Kasumi-1 (cell line): ENCODE measurements at places on chromosomes 3 and 15.

- no peak for DNase-seq
Observed at GRCh38 chr3:177606891-177607290, 409.6 kb upstream of the TBL1XR1 start.

- no peak for DNase-seq
Observed at GRCh38 chr3:143586576-143586975, 261.7 kb downstream of the SLC9A9 start.

DNA sequence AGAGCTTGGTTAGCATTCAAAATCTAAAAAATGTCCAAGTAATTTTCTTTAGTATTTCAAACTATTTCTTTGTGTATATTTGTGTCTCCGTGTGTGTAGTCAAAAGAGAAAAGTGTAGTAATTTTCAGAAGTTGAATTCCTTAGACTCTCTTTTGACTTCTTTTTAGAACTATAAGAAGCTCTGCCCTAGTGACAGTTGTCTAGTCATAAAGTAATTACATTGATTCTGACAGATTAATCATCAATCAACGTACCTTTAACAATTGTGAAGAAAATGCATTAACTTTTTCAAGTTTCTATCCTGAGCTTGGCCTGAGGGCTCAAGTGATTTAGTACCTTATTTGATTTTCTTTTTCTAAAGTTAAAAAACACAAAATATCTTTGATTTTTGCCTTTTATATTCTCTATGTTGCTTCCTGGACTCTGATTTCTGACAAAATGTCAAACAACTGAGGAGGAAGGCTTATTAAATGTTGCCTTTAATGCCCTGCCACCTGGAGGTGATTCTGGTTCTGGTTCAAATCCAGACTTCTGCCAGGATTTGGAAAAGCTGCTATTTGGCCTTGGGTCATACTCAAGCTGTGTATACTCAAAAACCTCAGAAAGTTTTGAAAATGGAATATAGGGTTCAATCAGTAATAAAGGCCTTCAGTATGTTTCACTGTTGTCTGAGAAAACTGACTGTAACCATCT, 653.6 kb downstream of the NSUN3 start:
- no peak for DNase-seq

DNA sequence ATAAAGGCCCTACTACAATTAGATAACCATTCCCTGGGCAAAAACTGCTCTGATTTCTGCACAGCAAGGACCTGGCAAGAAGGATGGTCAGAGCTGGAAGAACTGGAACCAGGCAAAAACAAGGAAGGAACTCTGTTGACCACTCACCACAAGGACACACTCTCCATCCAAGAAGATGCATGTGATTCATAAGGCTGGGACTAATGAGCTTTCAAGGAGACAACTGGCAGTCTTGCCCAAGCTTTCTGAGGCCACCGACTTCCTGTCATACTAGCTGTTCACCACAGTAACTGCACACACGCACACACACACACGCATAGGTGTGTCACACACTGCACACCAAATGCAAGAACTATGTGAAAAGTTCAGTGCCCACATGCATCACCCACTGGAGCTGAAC, 256.6 kb downstream of the OCA2 start:
- DNase-seq: no peak

- DNase-seq: no peak
Observed at GRCh38 chr3:32452009-32452408, 50.6 kb downstream of the CMTM6 start.

GRCh38 chr3:62592408-62592807, 219.1 kb upstream of the FEZF2 start:
- no peak for DNase-seq

DNA sequence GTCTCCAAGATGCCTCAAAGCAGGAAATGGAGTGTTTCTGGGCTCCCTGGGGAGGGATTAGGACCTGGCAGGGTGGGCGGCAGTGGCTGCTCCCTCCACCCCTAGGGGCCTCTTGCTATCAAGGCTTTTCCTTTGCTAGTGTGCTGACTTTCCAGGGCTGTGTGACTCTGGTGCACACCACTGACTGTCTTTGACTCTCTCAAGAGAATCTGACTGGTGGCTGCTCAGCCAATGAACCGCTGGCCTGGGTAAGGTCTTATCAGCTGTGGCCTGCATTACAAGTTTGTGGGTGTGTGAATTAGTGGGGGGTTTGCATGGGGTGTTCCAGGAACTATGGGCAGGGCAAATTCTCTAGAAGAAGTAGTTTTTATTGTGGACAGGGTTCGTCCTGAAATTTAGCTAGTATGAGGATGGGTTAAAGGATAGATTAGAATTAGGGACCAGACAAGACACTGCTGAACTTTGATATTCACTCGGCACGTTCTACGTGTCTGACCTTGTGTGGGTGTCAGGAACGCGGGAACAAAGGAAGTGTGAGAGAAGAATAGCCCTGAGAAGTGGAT, 29.5 kb downstream of the SIAH2 start:
- no peak for DNase-seq

- DNase-seq: no peak
Observed at GRCh38 chr15:74443100-74443909, 9.5 kb upstream of the SEMA7A start.

GRCh38 chr15:93018574-93018973, 70.4 kb downstream of the RGMA start:
- no peak for DNase-seq

GRCh38 chr3:141346007-141346406, 22.3 kb upstream of the ZBTB38 start:
- DNase-seq: no peak

- peak; percentile 82 for DNase-seq
Observed at GRCh38 chr15:45402162-45402954, 24.0 kb upstream of the GATM start.

DNA sequence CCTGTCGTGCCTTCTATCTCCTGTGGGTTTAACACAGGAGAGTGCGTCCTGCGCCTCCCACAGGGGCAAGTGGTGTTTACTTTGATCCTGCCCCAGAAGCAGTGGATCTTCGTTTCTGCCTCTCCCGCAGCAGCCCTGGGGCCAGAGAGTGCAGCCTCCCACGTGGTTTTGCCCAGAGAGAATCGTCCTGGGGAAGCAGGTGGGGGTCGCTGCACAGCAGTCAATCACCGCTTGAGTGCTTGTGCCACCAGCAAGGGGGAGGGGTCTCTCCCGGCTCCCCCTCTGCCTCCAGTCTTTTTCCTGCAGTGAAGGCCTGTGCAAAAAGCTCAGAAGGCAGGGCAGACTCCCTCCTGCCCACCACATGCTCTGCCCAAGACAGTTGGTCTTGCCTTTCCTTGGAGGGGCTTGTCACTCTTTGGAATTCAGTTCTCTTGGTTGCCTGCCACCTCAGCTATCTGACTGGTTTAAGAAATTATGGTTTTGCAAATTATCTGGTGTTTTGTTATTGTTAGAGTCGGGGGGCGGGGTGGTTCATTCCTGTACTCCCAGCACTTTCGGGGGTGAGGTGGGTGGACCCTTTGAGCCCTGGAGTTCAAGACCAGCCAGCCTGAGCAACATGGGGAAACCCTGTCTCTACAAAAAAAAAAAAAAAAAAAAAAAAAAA, 26.9 kb downstream of the STOML1 start:
- no peak for DNase-seq

DNA sequence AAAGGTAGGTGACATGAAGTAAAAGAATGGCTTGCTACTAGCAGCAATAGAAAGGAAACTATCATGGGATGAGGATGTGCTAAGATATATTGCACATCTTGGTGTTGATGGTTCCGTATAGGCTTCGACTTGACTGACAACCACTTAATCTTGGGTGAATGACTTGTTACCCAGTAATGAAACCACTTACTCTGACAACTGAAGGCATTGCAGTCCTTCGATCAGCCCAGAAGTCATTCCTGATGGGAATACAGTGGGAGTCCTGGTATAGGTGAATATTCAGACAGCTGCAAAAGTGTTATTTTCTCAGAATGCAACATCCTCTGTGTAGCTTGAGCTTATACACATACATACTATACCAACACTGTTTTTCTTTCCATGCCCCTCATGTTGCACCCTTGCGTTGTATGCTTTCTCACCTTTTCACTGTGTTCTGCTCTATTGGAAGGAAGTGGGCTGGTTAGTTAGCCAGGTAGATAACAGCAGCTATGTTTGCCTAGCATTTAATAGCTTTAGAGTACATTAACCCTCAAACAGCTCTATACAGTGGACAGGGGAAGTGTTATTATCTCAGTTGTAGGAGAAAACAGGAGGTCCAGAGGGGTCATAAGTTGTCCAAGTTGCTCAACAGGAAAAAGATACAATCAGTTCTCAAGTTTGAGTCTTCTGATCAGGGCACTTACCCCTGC, 376.5 kb downstream of the MFSD1 start:
- DNase-seq: no peak

- DNase-seq: no peak
Observed at GRCh38 chr3:162719684-162720341, 1223.2 kb downstream of the OTOL1 start.

GRCh38 chr3:18512007-18512406, 86.9 kb upstream of the SATB1 start:
- DNase-seq: peak; percentile 87

- no peak for DNase-seq
Observed at GRCh38 chr3:113753376-113753985, 6.6 kb downstream of the ATP6V1A start.

GRCh38 chr3:191555037-191555436, 94.1 kb downstream of the PYDC2 start:
- no peak for DNase-seq

- no peak for DNase-seq
Observed at GRCh38 chr3:105747060-105747541, 121.7 kb downstream of the CBLB start.

DNA sequence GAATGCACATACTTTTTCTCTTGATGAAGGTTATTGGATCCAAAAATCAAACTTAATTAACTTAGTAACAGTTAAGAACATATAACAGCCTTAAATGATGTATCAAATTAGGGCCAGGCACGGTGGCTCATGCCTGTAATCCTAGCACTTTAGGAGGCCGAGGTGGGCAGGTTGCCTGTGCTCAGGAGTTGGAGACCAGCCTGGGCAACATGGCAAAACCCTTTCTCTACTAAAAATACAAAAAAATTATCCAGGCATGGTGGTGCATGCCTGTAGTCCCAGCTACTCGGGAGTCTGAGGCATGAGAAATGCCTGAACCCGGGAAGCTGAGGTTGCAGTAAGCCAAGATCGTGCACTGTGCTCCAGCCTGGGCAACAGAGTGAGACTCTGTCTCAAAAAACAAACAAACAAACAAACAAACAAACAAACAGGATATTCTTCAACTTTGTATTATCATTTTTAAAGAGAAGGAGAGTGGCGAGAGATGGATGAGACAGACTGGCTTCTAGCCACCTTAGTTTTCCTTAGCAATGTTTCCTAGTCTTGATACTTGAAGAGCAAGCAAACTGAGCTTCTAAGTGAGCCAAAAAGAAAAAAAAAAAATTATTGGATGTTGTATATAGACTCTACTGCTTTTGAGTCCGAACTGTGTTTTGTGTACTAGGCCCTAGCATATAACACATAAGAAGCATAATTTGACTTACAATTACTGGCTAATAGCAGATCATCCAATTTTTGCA, 13.8 kb downstream of the SPRED1 start:
- DNase-seq: no peak

GRCh38 chr3:177385831-177386301, 188.6 kb upstream of the TBL1XR1 start:
- DNase-seq: no peak

DNA sequence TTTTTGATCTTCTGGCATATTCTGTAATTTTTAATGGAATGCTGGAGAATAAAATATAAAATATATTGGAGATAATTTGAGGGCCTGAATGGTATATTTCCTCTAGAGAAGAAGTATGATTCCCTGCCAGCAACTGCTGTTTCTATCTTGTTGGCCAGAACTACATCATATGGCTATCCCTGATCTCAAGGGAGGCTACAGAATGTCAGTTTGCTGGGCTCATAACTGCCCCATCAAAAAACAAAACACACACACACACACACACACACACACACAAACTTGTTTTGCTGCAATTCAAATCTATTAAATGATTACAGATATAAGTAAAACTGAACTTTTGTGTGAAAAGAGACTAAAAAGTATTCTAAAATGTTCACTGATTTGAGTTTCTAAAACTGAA, 51.0 kb downstream of the RASA2 start:
- no peak for DNase-seq

GRCh38 chr15:39592500-39592899, 11.6 kb downstream of the THBS1 start:
- no peak for DNase-seq

DNA sequence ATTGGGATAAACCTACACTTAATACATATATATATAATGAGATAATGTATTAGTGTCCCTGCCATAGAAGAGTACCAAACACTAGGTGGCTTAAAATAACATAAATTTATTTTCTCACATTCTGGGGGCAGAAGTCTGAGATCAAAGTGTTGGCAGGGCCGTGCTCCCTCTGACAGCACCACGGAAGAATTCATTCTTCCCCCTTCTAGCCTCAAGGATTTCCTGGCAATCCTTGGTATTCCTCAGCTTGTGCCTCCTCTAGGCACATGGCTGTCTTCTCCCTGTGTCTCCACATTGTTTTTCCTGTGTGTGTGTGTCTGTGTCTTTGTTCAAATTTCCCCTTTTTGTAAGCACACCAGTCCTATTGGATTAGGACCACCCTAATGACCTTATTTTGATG, 115.2 kb upstream of the AGBL1 start:
- DNase-seq: no peak

DNA sequence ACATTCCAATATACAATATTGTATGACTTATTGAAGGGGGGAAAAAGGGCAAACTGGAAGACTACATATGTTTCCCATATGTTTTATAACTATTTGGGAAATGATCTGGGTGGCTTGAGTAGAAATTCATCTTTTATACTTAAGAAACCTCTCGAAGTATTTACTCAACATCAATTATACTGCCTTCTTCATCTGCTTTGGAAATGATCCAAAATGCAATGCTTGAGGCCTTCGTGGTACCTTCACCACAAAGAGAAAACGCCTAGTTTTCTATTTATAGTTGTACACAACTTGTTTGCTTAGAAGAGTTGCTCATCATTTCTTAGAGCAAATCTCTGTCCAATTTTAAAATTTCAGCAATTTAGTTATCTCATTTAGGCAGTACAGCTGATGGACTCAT, 18.8 kb downstream of the ACKR4 start:
- DNase-seq: no peak
